ENCODE measurements at places on chromosomes 3 and 15. TPM values are rescaled to one million over a fixed set of nuclear protein-coding genes. Genes with fewer than 3 reads are reported as not detected.

The PIF1 gene
- 0.61 TPM for polyA plus RNA-seq

The THOC7 gene
- 23.5 TPM for polyA plus RNA-seq

The PFN2 gene
- 8.6 TPM for polyA plus RNA-seq

The LHFPL4 gene
- not detected for polyA plus RNA-seq

The GMPPB gene
- polyA plus RNA-seq: 57.8 TPM

DNA sequence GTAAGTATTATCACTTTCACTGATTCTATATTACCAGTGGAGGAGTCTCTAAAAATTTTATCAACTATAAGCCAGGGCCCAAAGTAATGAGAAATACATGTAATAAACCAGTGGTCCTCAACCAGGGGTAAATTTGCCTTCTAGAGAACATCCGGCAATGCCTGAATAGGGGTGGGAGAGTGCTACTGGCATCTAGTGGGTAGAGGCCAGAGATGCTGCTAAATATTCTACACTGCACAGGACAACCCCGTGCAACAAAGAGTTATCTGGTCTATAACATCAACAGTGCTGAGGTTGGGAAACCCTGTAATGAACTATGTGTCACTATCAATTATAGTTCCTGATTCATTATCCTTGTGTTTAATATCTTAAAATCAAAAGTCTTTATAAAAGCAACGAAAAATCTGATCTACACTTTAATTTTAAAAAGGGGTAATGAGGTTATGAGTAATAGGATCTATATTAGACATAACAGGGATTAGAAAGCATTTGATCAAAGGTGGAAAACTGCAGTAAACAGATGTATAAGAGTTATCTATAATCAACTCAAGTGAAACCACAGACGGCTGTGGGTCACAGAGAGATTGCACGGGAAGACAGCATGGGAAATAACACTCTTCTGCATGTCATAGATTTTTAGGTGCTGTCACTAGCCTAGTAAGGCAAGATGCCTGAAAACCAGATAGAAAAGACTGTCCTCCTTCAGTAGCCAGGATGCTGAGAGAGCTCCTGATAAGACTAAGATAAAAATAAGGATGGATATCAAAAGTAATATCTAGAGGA lies 2.0 kb downstream of the LYSMD2 start:
- no peak for DNase-seq

- DNase-seq: no peak
Observed at GRCh38 chr3:147360646-147361453, 45.5 kb downstream of the ZIC4 start.

DNA sequence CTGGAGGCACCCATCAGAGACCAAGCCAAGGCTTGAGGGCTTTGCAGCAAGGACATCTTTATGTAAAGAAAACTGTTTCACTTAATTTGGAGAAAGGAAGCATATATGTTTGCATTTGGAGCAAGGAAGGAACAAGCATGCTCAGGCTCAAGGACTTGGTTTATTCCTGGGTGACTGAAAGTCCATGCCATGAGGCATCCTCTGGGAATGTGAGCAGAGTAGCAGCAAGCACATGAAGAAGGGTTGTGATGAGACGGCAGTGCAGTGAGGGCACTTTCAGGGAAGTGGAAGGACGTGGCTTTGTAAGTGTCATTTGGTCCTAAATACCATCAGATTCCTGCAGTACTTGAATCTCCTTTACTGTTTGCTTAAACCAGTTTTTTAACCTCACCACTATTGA lies 26.8 kb downstream of the POLG start:
- DNase-seq: no peak

GRCh38 chr15:35669432-35670045 lies 123.6 kb upstream of the DPH6 start:
- DNase-seq: no peak

DNA sequence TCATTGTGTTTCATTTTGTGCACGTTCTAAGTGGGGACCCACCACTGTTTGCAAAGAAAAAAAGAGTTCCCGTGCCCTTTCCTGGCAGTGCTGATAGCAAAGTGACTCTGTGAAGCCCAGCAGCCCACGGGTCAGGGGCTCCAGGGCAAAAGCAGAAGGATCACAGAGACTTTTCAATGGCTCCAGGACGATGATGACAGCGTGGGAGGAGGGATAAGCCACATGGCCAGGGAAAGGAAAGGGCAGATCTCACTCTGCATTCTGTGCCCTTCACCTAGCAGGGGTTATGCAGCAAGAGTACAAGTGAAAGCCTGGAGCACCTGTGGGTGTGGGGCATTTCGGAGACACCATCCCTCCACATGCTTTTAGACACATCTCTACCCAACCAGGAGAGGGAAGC lies 35.4 kb downstream of the SEMA5B start:
- no peak for DNase-seq

GRCh38 chr15:63888146-63888545 lies 54.4 kb upstream of the HERC1 start:
- no peak for DNase-seq

The SH2D7 gene
- polyA plus RNA-seq: not detected

The GPR171 gene
- polyA plus RNA-seq: 0.56 TPM

DNA sequence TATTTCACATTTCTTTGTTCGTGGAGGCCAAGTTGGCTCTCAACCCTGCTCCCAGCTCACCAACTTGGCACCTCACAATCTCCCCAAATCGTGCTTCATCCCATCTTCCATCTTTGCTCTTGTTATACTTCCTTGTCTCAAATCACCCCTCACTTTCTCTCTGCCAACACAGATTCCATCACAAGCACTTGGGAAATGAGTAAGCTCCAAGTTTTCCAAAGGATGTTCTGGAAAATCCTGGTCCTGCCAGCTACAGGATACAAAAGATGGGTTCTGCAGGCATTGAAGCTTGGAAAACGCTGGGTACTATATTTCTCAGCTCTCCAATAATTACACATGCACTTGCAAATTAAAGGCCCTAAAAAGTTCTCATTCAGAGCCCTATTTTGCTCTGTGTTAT lies 4.1 kb upstream of the TM4SF4 start:
- no peak for DNase-seq

GRCh38 chr3:194399166-194399565 lies at the start of gene GP5:
TSS of gene GP5 (minus strand) at chr3:194399266. CDS start at chr3:194398282, 984 bp downstream.
- no peak for DNase-seq

DNA sequence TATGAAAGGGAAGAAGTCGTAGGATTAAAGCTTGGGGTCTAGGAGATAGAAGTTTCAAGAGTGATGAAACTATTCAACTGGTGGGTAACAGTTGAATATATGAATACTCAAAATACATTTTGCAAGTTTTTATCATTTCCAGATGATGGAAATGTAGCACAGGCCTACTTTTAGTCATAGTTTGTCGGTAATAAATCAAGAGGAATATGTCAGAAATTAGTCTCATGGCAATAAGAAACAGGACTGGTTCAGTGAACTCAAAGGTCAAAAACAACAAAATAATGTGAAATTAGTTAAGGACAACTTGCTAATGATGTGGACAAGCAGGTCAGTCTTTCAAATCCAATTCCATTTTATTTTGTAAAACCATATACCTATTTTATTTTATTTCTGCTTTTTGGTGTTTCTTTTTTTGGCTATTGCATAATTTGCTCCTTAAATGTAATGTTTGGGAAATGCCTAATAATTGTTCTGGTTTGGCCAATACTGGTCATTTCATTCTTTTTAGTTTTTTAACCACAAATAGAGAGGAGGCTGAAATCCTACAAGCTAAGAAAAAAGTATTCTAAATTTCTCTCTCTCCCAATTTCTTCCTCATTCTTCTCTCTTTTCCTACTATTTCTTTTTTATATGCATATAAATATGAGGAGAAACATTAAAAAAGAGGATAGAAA lies 195.2 kb upstream of the ARHGEF26 start:
- DNase-seq: no peak

The SPATA12 gene
- polyA plus RNA-seq: not detected

DNA sequence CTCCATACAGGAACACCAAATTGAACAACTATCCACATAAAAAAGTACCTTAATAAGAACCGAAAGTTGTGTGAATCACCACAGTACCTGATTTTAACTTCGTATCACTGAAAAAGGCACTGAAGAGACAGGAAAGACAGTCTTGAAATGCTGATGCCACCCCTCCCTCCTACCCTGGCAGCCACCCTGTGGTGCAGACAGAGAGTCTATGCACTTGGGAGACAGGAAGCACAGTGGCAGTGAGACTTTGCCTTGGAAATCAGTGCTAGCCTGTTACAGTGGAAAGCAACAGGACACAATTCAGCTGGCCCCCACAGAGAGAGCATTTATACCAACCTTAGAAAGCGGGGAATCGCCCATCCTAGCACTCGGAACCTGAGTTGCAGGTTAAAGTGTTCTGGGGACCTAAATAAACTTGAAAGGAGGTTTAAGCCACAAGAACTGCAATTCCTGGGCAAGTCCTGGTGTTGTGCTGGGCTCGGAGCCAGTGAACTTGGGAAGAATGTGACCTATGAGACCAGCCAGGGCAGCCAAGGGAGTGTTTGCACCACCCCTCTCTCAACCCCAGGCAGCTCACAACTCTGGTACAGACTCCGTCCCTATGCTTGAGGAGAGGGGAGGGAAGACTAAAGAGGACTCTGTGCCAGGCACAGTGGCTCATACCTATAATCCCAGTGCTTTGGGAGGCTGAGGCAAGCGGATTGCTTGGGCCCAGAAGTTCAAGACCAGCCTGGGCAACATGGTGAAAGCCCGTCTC lies 240.1 kb downstream of the ISL2 start:
- DNase-seq: peak; percentile 55

The PRR20G gene
- not detected for polyA plus RNA-seq

DNA sequence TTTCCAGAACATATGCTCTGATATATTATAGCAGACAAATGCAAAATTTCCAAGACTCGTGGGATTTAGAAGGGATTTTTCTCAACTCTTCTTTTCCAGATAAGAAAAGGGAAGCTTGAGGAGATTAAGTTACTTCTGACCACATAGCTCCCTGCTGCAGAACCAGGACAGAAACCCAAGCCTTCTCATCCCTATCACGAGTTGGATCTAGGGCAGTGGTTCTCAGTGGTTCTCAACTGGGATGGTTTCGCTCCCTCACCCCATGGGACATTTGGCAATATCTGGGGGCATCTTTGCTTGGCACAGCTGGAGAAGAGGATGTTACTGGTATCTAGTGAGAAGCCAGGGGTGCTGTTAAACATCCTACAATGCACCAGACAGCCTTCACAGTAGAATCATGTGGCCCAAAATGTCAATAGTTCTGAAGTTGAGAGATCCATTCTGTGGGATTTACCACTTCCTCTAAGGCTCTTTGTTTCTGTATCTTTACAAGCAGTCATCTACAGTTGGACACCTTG lies 64.2 kb downstream of the LIPC start:
- DNase-seq: no peak

DNA sequence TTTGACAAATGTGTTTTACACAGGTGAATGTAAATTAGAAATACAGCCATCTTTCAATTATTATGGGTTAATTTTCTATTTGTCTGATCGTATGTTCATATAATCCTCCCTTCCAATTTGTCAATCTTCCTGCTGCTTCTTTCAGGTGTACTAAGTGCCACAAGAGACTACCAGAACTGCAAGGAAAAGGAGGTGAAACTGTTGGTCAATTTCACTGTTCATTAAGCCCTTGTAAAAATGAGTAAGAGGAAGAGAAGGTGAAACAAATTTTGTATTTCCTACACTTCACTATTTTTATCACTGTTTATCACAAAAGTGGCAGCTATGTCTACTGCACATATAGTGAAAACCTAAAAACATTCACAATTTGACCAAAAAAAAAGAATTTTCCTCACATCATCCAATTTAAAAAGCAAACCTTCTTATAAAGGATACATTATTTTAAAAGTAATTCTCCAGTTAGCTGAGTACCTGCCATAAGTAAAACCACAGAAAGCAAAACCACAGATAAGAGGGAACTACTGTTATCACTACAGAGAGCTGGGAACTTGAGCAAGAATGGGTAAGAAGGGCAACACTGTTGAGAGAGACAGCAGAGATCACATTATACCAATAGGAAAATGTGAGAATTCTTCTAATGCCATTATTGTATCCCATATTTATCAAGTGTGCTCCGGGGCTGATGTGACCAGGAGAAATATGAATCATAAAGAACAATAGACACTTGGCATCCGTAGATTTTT lies 163.0 kb downstream of the TBC1D5 start:
- DNase-seq: no peak

- no peak for DNase-seq
Observed at GRCh38 chr15:52233405-52233804, 42.2 kb upstream of the GNB5 start.

The PP2D1 gene
- polyA plus RNA-seq: 0.31 TPM

GRCh38 chr15:39188930-39189329 lies 391.9 kb upstream of the THBS1 start:
- DNase-seq: no peak

DNA sequence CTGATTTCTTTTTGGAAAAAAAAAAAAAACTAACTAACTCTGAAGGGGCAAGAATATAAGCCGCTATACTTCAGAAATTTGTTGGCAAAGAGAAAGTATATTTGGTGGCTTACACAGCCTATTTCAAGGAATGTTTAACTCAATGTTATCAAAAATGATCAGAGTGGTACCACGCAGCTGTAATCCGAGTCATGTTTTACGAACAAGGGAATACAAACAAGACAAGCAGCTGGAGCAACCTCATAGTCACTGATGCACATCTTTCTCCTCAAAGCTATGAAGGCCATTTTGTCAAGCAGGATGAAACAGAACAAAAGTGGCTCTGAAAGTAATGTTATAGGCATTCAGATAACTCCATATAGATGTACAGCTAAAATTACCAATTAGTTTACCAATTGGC lies 81.2 kb downstream of the SCAPER start:
- no peak for DNase-seq

DNA sequence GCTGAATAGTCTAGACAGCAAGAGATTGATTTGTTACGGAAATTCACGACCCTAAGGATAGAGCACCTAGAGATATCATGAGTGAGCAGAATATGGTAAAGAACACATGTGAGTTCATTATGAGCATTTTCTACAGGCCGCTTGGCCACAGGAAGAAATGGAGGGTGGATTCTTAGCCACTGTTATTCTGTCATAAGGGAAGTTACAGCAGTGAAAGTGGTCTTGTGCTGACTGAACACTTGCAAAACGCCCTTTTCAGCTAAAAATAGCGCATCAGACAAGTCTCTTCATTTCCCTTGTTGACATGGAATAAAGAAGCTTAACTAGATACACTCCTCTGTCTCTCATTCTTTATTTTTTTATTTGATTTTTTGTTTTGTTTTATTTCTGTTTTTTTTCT lies 19.8 kb downstream of the DGKG start:
- DNase-seq: no peak

The CHMP2B gene
- polyA plus RNA-seq: 12.6 TPM

DNA sequence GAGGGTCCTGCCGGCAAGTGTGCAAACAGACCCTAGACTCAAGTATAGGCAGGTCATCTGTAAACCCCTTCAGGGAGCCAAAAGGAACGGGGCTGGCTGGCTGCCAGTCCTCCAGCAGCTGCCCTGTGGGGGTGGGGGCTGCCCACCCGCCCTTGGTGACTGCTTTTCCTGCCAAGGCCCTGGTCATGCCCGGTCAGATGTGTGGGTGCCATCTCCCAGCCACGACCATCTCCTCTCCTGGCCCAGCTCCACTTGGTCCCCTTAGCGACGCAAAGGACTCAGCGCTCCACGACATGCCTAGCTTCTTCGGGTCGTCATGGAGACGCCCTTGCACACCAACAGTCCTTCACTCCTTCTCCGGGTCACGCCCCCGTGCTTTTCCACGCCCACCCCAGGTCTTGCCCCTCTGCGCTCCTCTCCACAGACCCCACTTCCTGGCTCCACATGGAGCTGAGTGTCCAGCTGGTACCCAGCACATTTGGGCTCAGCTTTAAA lies 2.4 kb downstream of the MUC4 start:
- no peak for DNase-seq

The GYG1 gene
- 16.7 TPM for polyA plus RNA-seq

- DNase-seq: no peak
Observed at GRCh38 chr15:94346282-94346681, 114.9 kb downstream of the MCTP2 start.
